Right lobe of liver (tissue), 6 donors: ENCODE measurements at places on chromosomes 7 and 10. TPM values are rescaled to one million over a fixed set of nuclear protein-coding genes. Genes with fewer than 3 reads are reported as not detected.

EPDR1 gene
- 9.3 TPM for total RNA-seq

FAM25C gene
- not detected for total RNA-seq

VWA2 gene
- 0.14 TPM for total RNA-seq

SUN3 gene
- total RNA-seq: not detected

CFTR gene
- 4.5 TPM for total RNA-seq

SPDYE11 gene
- not detected for total RNA-seq

DNA sequence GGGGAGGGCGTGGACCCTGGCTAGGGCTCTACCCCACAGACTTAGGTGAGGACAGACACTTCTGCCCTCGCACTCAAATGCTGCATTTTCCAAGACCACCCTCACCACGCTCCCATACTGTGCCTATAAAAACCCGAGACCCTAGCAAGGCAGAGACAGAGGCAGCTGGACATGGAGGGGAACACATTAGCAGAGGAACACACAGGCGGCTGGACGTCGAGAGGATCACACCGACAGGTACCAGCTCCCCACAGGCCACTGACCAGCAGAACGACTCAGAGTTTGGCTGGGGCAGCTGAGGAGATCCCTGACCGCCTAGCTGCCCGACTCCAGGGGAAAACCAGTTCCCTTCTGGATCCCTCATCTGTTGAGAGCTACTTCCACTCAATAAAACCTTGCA is 338.2 kb upstream of the SMIM30 start:
- no peaks in the 10 kb centered on the region for H3K27me3 ChIP-seq
- H3K36me3 ChIP-seq: no peaks in the 10 kb centered on the region
- DNase-seq: no peak
- no peaks in the 10 kb centered on the region for H3K4me1 ChIP-seq

DNA sequence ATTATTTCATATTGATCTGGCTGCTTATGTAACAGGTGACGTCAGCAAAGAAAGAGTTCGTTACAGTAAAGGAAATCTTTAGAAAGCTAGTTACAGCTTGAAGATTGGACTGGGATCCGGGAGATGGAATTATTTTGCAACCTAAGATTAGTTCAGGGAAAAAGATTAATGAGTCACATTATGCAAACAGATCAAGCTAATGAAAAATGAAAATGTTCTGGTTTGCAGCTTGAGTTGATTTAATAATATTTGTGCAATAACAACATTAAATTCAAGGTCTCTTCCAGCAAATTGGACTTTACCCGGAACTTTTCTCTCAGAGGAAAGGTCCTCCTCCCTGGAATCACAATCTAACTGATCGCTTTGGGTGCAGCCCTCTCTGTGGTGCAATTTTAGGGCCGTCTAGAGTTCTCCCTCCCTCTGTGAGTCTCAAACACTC is 119.5 kb downstream of the OTUD1 start:
- H3K4me1 ChIP-seq: peaks cover 6% of the 10 kb centered on the region
- H3K36me3 ChIP-seq: no peaks in the 10 kb centered on the region
- H3K4me3 ChIP-seq: no peak overlapping the region
- no peak for DNase-seq
- peak overlapping the region; percentile 19 for H3K27ac ChIP-seq
- H3K27me3 ChIP-seq: no peaks in the 10 kb centered on the region

DNA sequence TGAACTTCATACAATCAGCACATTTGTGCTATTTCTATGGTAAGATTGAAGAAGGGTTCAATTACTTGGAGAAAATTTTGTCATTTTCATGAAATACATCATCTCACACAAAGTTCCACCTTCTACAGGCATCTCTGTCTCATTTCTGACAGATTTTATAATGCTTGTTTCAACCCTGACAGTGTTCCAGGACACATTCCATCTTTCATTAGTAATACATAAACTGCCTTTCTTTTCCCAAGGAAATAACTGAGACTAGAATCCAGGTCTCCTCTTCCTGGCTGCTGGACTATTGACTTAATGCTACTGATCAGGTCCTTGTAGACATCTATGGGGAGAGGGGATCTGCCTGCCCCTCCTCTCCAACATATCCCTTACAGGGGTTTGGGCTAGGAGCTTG is 70.1 kb upstream of the PLPP4 start:
- DNase-seq: no peak
- H3K4me3 ChIP-seq: no peak overlapping the region
- no peaks in the 10 kb centered on the region for H3K27me3 ChIP-seq
- H3K27ac ChIP-seq: no peak overlapping the region
- H3K4me1 ChIP-seq: no peaks in the 10 kb centered on the region

GRCh38 chr7:30845426-30846135 is 66.1 kb upstream of the AQP1 start:
- no peaks in the 10 kb centered on the region for H3K27me3 ChIP-seq
- no peaks in the 10 kb centered on the region for H3K36me3 ChIP-seq
- no peaks in the 10 kb centered on the region for H3K4me1 ChIP-seq
- no peak for DNase-seq

- no peak for DNase-seq
- H3K4me3 ChIP-seq: no peak overlapping the region
- H3K27ac ChIP-seq: no peak overlapping the region
- H3K36me3 ChIP-seq: no peaks in the 10 kb centered on the region
Measured at GRCh38 chr10:129483430-129484010, 16.5 kb downstream of the MGMT start.

GRCh38 chr10:34933676-34934075 is 118.6 kb upstream of the PARD3 start:
- no peak for DNase-seq
- H3K4me3 ChIP-seq: no peak overlapping the region
- H3K27me3 ChIP-seq: no peaks in the 10 kb centered on the region
- H3K27ac ChIP-seq: no peak overlapping the region
- H3K36me3 ChIP-seq: no peaks in the 10 kb centered on the region

- no peaks in the 10 kb centered on the region for H3K27me3 ChIP-seq
- no peak overlapping the region for H3K27ac ChIP-seq
- H3K36me3 ChIP-seq: no peaks in the 10 kb centered on the region
- no peaks in the 10 kb centered on the region for H3K4me1 ChIP-seq
- DNase-seq: no peak
Measured at GRCh38 chr10:125193306-125193877, 33.0 kb upstream of the CTBP2 start.

DNA sequence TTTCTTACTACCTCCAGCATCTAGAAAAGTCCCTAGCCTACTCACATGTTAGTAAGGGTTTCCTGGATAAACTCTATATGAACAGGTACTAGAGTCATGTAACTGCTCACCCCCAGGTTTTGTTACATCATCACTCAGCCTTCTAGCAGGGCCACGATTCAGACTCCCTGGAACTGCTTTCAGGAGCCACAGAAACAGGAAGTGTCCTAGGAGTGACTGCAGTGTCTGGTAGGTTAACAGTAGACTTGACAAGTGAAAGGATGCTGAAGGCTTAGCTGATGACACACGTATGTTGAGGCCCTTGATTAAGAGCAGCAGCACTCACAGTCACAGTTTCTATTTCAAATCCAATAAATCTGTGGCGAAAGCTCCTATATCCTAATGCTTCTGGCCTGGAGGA is 101.2 kb downstream of the DNMBP start:
- no peak overlapping the region for H3K4me3 ChIP-seq
- no peaks in the 10 kb centered on the region for H3K27me3 ChIP-seq
- DNase-seq: no peak
- no peaks in the 10 kb centered on the region for H3K4me1 ChIP-seq
- H3K36me3 ChIP-seq: no peaks in the 10 kb centered on the region
- no peak overlapping the region for H3K27ac ChIP-seq

DNA sequence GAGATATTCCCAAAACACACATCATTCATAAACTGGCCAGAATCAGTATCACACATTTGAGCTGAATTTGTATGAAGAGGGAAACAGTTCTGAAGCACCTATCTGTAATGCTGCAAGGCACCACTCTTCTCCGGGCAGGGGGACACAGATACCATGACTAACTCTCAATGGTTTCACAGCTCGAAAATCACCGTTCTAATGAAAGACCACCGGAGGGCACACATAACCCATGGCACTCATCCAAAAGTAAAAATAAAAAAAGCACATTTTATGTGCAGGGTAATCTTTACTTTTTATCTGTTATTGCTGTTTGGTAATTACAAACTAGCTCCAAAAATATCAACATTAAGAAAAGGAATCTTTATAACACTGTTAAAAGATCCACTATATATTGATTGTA is 137.5 kb downstream of the PARD3 start:
- H3K36me3 ChIP-seq: no peaks in the 10 kb centered on the region
- H3K27ac ChIP-seq: no peak overlapping the region
- no peak overlapping the region for H3K4me3 ChIP-seq
- DNase-seq: no peak
- H3K4me1 ChIP-seq: no peaks in the 10 kb centered on the region
- no peaks in the 10 kb centered on the region for H3K27me3 ChIP-seq

- H3K27ac ChIP-seq: peak overlapping the region; percentile 83
- H3K27me3 ChIP-seq: no peaks in the 10 kb centered on the region
- DNase-seq: no peak
- no peaks in the 10 kb centered on the region for H3K36me3 ChIP-seq
Measured at GRCh38 chr10:33193701-33194521, 140.6 kb downstream of the NRP1 start.

DNA sequence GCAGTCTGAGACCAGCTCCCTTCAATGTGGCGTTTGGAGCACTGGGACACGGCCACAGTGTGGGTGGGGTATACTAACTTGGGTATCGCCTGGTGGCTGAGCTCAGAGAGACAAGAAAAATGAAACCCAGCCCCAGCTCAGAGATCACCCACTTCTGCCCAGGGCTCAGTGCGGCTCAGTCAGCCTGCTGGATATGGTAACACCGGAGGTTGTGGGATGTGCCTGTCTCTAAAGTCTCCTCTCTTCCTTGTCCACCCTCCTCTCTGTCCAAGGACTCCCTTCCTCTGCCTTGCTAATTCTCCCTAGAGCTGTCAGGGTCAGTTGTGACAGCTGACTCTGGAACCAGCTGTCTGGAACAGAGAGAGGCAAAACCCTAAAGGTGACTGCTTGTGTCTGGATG is 149.1 kb downstream of the PTPN20 start:
- no peak for DNase-seq
- H3K27me3 ChIP-seq: no peaks in the 10 kb centered on the region
- H3K4me1 ChIP-seq: no peaks in the 10 kb centered on the region
- H3K27ac ChIP-seq: no peak overlapping the region

DNA sequence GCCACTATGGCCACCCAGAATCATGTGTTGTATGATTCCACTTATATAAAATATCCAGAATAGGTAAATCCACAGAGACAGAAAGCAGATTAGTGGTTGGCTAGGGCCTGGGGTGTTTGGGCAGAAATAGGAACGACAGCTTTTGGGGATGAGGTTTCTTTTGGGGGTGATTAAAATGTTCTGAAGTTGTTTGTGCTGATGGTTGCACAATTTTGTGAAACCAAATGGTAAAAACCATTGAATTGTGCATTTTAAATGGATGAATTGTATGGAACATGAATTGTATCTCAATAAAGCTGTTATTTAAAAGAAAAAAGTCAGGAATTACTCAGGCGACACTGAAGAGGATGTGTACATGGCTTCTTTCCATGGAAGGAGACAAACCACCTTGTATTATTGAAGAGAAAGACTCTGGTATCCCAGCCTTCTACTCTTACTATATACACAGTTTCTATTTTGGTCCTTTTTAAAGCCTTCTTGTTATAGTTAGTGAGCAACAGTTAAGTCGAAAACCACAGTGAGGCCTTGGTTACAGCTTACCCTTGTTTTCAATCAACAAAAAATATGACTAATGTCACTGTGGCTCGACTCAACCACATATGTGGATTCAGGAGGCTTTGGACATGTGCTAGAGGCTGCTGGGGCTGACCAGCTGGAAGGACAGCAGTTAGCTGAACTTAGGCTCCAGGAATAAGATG is 57.1 kb upstream of the KMT2E start:
- no peak overlapping the region for H3K4me3 ChIP-seq
- H3K36me3 ChIP-seq: no peaks in the 10 kb centered on the region
- DNase-seq: no peak
- H3K27ac ChIP-seq: no peak overlapping the region

DNA sequence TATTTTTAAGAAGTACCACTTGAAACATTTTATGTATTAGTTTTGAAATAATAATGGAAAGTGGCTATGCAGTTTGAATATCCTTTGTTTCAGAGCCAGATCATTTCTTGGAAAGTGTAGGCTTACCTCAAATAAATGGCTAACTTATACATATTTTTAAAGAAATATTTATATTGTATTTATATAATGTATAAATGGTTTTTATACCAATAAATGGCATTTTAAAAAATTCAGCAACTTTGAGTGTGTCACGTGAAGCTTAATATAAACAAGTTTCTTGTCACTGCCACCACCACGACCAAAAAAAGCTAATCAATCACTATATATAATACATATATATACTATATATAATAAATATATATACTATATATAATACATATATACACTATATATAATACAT is 4.8 kb downstream of the IL6 start:
- H3K36me3 ChIP-seq: no peaks in the 10 kb centered on the region
- no peak for DNase-seq
- no peak overlapping the region for H3K27ac ChIP-seq
- no peaks in the 10 kb centered on the region for H3K27me3 ChIP-seq
- no peak overlapping the region for H3K4me3 ChIP-seq
- H3K4me1 ChIP-seq: no peaks in the 10 kb centered on the region

DNA sequence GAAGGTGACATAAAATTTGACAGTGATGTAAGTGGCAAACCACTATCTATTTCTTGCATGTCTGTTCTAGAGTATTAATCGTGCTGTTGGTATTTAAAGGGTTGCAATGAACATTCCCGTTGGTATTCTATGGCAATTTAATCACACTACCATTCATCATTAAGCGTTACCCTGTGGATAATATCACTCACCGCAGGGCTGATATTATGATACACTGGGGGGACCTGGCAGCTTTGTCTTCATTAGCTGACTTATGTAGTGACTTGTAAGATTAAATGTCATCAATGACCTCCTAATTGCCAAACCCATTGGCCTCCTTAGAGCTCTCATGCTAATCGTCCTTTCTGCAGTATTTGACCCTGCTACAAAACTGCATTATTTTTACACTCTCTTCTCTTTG is 624.5 kb upstream of the VSTM2A start:
- H3K4me1 ChIP-seq: no peaks in the 10 kb centered on the region
- no peak for DNase-seq
- H3K4me3 ChIP-seq: no peak overlapping the region
- no peak overlapping the region for H3K27ac ChIP-seq

- no peak for DNase-seq
- no peak overlapping the region for H3K4me3 ChIP-seq
- H3K27ac ChIP-seq: no peak overlapping the region
Measured at GRCh38 chr7:35480806-35481205, 214.1 kb downstream of the HERPUD2 start.

DNA sequence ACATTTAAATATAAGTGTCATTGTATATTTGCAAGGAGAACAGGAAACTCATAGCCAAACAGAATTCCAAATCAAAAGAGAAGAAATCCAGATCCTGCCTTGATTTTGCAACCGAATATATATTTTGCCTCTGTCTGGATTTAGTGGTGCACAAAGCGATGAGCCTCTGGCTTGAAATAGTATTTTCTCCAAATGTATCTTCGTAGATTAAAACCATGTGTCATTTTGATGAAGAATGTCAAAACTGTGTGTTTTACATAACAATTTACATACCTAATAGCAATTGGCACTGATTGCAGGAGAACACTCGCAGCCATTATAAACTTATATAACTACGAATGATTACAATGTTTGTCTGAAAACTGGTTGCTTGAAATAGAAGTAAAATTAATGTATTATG is 156.4 kb downstream of the ARID5B start:
- H3K4me1 ChIP-seq: peaks cover 33% of the 10 kb centered on the region
- H3K36me3 ChIP-seq: no peaks in the 10 kb centered on the region
- DNase-seq: no peak
- no peak overlapping the region for H3K4me3 ChIP-seq
- no peaks in the 10 kb centered on the region for H3K27me3 ChIP-seq

- H3K4me1 ChIP-seq: no peaks in the 10 kb centered on the region
- no peak overlapping the region for H3K27ac ChIP-seq
- no peak for DNase-seq
- H3K4me3 ChIP-seq: no peak overlapping the region
Measured at GRCh38 chr10:7519351-7519750, 108.5 kb upstream of the SFMBT2 start.
